Astrocyte of the cerebellum (primary cell): ENCODE measurements at places on chromosomes 13 and 19.

GRCh38 chr13:41621716-41622431, 164.5 kb downstream of the RGCC start:
- DNase-seq: no peak

DNA sequence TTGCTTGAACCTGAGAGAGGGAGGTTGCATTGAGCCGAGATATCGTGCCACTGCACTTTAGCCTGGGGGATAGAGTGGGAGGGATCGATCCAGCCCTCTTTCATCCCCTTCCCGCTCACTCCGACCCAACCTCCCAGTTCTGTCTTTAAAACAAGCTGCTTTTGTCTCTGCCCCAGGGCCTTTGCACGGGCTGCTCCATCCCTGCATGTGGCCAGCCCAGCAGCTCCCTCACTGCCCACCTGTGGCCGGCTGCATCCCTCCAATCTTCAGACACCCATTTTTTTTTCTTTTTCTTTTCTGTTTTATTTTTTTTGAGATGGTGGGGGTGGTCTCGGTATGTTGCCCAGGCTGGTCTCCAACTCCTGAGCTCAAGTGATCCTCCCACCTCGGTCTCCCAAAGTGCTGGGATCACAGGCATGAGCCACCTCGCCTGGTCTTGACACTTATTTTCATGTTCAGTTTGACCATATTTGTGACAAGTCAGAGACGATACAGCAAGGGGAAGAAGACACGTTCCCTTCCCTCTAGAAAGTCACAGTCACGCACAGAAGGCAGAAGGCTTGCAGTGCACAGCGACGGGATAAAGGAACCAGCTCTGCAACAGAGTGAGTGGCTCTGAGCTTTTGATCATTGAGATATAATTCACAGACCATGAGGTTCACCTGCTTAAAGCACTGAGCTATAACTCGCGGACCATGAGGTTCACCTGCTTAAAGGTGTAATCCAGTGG, 31.8 kb downstream of the EFNA2 start:
- no peak for DNase-seq

DNA sequence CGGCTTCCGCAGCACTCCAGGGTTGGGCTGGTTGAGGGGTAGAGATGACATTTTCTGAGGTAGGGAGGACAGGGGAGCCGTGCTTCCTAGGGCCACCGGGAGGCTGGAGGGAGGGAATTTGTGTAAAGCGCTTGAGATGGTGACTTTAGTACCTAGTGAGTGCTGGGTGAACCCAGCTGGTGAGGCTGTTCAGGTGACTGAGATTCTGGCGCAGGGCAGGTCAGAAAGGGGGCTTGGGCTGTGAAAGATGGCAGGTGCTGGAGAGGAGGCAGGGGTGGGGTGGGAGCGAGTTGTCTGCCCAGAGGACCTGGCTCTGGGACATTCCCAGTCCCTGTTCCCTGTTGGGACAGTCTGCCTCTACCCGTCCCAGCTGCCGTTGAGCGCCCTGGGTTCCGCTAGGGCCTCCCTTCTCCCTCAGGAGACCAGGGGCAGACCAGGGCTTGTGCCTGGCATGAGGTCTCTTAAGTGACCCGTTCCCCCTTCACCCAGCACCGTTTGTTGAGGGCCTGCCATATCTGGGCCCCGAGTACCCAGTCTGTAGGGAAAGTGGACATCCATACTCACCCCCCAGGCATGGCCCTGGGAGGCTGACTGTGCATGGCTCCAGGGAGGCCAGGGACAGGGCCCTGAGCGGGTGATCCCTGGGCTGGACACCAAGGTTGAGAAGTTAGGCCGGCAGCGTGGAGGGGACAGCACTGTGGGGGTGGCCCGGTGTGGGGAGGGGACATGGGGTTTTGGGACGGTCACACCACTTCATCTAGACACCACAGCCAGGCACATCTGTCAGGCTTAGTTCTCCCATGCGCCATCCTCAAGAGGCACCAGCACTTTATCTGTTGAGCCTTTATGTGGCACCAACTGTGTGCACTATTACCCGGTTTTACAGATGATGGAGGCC, 5.0 kb downstream of the PTOV1 start:
- DNase-seq: no peak

- DNase-seq: no peak
Measured at GRCh38 chr13:98541191-98541590, 35.7 kb downstream of the STK24 start.

DNA sequence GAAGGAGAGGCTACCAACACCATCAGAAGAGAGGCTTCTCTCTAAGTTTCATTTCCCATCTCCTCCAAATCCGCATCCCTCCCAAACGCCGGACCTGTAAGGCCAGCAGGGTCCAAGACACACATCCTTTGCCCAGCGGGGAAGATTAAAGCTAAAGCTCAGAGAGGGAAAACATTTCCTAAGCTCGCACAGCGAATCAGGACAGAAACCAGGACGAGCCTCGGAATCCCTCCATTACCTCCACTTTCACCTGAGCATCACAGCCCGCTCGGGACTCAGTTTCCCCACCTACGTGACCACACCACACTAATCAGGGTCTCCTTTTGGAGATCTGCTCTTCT, 711 bp upstream of the FOSB start:
- DNase-seq: no peak

- DNase-seq: no peak
Measured at GRCh38 chr19:49475995-49476880, 2.2 kb downstream of the FLT3LG start.

GRCh38 chr19:6652805-6653094, 17.2 kb downstream of the TNFSF14 start:
- no peak for DNase-seq

DNA sequence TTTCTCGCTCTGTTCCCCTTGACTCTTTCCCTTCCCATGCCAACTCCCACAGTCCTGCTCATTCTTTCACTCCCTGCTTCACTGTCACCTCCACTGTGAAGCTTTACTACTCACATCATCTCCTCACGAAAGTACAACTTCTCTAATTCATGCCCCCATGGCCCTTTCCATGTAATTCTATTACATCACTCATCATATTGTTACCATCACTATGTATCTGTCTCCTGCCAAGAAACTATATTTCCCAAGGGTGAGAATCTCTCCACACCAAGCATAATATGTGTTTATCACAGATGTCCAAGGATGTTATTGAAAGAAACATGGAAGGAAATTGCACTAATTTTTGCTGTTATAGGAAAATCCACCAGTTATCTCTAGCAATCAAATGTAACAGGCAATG, 37.2 kb upstream of the LRCH1 start:
- DNase-seq: no peak

DNA sequence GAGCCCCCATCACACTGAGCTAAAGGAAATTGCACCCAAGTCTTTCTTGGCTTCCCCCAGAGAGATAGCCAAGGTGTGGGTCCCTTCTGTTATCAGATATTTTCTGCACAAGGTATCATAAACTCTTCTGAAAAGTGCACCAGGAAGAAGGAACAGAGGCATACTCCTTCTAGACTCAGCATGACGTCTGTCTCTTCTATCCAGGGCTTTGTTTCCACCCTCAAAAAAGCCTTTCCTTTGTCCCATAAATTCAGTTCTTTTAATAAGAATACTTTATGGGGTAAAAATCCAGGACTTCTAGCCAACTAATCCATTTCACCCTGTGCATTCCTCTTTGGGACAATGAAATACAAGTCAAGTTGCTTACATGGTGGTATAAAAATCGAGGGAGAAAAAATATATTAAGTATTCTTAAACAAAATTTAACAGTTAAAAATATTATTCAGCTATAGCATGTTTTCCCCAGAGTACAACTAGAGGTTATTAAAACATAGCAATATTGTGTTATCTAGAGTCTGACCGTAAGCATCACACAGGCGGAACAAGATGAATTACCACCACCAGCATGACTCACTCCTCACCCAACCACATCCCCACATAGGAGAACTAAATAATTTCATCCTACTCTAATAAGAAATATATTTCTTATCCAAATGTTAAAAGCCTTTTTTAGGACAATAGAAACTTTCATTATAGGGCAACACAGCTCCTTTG, 79.9 kb upstream of the GPC6 start:
- peak; percentile 85 for DNase-seq

DNA sequence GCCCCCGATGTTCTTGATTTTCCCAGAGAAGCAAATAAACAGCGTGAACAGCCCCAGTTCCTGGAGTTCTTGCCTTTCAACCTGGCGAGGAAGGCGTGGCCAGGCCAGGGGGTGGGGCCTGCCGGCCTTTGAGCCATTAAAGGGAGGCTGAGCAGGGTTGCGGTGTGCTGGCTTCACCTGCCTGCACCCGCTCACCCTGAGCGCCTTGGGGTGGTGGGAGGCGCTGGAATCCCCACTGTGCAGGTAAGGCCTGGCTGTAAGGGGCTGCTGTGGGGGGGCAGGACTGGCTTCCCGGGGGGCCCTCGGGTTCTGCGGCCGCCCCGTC, 2.7 kb upstream of the MISP start:
- no peak for DNase-seq

GRCh38 chr13:64928696-64929499, 2301.2 kb downstream of the PCDH9 start:
- peak; percentile 69 for DNase-seq

- DNase-seq: no peak
Measured at GRCh38 chr13:28043224-28043623, 54.7 kb upstream of the URAD start.
